ENCODE measurements at places on chromosomes 2 and 18.

- no peak for DNase-seq
Observed at GRCh38 chr2:45103351-45104345, 94.4 kb upstream of the SIX2 start.

DNA sequence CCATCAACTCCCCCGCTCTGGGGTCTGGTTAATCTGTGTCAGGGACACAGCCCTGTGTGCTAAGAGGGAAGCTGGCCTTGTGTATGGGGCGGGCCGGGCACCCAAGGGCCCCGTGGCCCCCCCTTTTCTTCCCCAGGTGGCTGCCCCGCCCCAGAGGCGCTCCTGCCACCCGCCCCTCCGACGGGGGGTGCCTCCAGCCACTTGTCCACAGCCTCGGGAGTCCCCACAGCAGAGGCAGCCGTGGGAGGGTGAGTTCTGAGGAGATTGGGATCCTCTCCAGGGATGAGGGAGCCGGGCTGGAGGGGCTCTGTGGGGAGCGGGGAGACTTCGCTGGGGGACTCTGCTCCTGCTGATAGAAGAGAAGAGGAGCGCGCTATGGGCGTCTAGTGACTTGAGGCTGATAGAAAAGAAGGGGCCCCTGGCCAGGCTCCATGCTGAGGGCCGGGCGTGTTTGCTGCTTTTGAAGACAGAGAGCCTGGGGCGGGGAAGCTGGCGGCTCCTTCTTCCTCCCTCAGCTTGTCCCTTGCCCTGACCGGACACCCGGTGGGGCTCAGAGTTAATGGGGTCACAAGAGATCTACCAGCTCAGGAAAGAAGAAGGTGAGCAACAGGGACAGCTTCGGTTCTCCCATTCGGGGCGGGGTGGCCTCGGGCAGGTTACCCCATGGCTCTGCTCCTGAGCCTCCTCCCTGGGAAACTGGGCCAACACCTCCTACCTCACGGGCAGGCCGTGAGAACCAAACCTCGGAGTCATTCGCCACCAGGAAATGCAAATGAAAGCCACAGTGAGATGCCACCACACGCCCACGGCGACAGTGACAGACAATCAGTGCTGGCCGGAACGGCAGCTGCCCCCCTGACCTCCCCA, 89.4 kb upstream of the TAF1B start:
- peak; percentile 26 for DNase-seq

- no peak for DNase-seq
Observed at GRCh38 chr2:26067980-26068507, 34.2 kb downstream of the RAB10 start.

DNA sequence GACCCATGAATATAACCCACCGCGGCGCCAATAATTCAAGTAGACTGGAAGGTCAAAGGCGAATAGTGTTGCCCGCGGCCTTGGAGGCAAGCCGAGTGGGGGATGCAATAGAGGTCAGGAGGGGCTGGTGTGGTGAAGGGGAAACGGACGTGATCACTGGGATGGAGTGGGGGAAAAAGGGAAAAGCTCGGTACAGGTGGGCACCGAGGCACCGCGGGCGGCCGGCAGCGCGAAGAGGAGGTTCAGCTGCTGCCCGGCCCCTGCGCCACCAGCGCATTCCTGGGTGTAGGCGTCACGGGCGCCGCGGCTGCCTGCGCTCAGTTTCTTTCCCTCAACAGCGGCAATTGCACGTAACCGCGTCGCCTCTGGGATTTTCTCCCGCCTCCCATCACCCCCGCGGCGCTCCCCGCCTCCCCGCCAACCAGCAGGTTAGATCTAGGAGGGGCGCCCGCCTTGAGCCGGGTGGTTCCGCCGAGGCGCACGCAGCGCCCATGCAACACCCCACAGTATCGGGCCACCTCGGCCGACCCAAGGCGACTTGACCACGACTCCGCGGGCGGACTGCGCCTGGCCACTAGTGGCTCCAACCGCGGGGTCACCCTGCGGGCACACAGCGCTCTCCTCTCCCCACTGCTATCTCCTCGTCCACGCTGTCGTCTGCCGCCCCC, 1.5 kb downstream of the RND3 start:
- DNase-seq, result no peak

GRCh38 chr2:180980943-180981911, 822 bp downstream of the UBE2E3 start:
- DNase-seq, result no peak

GRCh38 chr18:2845172-2845571, 1.6 kb upstream of the EMILIN2 start:
- DNase-seq, result no peak

DNA sequence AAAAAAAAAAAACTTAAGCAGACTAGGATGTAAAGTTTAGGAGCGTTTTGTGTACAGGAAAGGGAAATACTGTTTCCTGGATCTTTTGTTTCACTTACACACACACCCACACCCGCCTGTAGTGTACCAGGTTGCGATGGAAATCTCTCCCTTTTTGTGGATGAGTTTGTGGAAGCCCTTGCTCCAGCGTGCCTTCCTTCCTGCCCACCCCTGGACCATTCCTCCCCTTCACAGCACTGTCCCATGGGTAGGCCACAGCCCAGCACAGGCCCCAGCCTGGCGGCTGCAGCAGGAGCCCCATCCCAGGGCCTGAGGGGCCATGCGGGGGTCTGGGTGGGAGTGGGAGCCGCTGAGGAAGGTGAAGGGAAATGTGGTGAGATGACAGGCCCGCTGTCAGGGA, 15.1 kb downstream of the MALL start:
- no peak for DNase-seq

DNA sequence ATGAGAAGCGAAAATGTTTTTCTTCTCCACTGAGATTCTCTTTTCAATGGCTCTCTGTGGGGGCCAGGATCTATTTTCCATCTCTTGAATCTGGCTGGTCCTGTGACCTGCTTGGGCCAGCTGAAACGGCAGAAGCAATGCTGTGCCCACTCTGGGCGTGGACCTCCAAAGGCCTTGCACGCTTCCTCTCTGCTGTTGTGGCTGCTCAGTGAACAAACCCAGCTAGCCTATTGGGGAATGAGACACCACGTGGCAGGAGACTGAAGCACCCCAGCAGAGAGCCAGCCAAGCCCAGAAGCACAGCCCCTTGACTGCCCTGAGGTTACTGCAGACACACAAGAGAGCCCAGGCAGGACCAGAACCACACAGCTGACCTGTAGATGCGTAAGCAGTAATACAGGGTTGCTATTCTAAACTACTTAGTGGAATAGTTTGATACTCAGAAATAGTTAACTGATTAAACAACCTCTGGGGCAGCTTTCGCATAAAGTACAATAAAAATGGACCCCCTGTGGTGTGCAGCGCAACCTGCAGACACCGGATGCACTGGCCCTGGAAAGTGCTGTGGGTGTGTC, 221.7 kb upstream of the SH3BP4 start:
- DNase-seq, result no peak

DNA sequence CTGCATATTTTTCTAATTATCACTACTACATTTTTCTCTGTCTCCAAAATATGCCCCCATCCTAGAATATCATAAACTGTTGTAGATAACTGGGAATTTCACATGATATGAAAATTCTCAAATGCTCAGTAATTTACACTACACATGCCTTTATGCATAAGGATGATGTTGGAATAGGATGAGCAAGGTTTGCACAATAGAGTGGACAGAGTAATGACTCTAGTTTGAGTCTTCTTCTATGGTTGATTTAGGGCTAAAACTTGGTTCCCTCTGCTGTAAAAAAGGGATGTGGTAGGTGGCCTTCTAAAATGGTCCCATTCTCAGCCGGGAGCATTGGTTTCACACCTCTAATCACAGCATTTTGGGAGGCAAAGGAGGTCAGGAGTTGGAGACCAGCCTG, 129.9 kb downstream of the BCL11A start:
- no peak for DNase-seq

DNA sequence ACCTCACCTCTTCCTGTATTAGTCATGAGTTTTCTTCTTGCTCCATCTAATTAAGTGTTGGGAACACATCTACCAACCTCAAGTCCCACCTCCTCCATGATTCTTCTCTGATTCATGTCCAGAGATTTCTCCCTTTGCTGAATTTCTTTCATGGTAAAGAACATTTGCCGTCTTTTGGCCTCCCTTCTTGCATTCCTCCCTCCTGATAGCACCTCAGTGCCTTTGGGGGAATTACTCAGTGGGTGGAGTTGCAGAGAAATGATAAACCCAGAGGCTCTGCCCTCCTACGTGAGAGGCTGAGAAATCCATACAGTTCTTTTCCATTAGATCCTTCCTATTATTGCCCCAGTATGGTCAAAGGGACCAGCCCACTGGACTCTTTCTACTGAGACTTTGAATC, 651.9 kb downstream of the SLC4A3 start:
- no peak for DNase-seq

DNA sequence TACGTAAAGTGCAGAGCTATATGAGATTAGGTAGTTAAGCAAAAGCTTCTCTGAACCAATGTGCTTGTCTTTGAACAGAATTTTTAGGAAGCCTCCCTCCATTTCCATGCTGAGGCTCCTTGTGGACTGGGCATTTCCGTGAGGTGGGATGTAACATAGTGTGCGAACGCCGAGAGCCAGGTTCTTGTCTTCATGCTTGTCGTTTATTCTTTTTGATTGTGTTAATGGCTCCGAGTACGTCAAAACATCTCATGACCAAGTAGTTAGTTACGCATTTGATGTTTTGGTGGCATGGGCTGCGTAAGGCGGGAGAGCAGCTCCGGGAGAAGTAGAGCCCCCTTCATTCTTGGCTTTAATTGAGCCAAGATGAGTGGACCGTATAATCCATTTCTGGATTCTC, 32.9 kb downstream of the DGKD start:
- no peak for DNase-seq

- DNase-seq, result no peak
Observed at GRCh38 chr2:173978447-173978846, 13.3 kb upstream of the SP3 start.

- no peak for DNase-seq
Observed at GRCh38 chr2:205681401-205682238, 681 bp upstream of the NRP2 start.

- no peak for DNase-seq
Observed at GRCh38 chr18:5512176-5512575, 31.6 kb downstream of the EPB41L3 start.

GRCh38 chr2:84875213-84875560, 5.7 kb downstream of the TRABD2A start:
- no peak for DNase-seq

- DNase-seq, result no peak
Observed at GRCh38 chr18:1595195-1595594, 690.5 kb downstream of the ADCYAP1 start.

DNA sequence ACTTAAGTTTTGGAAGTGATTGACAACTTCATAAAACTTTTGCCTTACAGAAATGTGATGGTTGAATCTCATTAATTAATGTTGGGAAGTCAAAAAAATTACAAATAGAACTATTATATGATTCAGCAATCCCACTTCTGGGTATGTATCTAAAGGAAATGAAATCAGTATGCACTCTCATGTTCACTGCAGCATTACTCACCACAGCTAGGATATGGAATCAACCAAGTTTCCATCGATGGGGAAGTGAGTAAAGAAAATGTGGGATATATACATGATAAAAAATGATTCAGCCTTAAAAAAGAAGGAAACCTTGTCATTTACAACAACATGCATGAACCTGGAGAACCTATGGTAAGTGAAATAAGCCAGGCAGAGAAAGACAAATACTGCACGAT, 112.4 kb upstream of the WDR75 start:
- no peak for DNase-seq

DNA sequence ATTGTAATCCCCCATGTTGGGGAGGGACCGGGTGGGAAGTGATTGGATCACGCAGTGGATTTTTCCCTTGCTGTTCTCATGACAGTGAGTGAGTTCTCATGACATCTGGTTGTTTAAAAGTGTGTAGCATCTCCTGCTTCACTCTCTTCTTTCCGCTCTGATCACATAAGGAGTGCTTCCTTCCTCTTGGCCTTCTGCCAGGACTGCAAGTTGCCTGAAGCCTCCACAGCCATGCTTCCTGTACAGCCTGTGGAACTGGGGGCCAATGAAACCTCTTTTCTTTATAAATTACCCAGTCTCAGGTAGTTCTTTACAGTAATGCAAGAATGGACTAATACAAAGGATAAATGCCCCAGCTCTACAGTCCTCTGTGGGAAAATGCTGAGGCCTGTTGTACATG, 437.5 kb upstream of the NXPH2 start:
- DNase-seq, result no peak

DNA sequence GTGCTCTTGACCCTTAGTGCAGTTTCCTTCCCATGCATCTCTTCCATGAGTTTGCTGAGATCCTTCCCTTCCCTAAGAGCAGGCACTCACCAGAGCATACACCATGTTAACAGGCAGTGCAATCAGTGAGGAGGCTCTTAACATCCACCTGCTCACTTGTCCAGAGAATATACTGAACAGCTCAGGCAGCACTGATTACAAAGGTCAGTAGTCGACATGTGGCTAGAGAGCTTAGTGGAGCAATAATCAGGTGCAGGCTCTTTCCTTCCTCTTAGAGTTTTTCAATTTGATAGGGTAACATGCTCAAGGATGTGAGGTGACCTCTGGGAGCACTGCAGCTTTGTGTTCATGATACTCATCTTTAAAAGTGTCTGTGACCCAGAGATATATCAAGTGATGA, 144.1 kb upstream of the SETBP1 start:
- no peak for DNase-seq

GRCh38 chr2:166961933-166962332, 73.7 kb downstream of the XIRP2 start:
- no peak for DNase-seq

DNA sequence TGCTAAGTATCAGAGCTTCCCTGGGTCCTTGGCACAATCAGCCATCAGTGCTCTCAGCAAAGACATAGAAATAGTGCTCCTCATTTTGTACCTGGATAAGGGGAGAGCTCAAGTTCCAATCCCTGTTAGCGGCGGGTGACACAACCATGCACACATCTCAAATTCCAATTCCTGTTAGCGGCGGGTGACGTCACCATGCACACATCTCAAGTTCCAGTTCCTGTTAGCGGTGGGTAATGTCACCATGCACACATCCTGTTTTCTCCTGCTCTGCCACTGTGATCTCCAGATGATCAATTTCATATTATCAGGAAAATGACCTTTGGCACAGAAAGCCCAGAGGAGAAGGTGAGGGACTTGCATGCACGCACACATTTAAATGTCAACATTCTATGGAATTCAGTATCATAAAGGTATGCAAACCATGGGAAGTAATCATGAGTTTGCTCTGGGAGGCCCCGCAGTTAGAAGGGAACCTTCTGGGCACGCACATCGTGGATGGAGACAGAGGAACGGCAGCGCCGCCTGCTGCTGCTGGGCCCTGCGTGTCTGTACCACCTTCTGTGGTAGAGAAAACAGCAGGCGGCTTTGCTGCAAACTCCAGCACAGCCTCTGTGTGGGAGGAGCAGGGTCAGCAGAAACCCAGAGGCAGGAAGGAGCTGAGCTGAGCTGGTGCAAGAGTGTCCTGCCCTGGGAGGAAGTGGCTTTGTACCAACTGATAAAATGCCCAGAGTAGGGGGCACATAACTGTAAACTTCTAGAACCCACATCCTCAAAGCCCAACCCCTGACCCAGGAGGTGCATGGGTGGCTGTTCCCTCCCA, 77.8 kb downstream of the MBP start:
- DNase-seq, result peak; percentile 78
